ENCODE measurements at places on chromosomes 2 and 18.

DNA sequence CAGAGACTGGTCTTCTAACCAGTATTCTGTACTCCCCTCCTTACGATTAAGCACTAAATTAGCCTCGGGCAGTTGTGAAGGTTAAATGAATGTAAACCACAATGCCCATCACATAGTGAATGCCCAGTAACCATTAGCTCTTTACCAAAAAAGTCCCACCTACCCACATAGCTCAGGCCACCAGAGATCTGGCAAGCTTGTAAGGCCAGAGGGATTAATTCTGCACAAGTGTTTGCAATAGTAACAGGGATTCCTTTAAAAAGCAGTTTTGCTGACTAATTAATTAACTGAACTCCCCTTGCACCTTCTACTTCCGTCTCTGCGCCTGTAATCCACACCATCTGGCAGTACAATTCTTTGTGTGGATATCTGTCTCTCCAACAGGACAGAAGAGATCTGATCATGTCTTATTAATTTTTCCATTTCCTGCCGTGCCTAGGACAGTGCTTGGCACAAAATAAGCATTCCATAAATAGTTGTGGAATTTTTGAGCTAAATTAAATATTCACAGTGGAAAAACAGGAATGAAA, 36.2 kb upstream of the IGFBP2 start:
- no peak for DNase-seq

DNA sequence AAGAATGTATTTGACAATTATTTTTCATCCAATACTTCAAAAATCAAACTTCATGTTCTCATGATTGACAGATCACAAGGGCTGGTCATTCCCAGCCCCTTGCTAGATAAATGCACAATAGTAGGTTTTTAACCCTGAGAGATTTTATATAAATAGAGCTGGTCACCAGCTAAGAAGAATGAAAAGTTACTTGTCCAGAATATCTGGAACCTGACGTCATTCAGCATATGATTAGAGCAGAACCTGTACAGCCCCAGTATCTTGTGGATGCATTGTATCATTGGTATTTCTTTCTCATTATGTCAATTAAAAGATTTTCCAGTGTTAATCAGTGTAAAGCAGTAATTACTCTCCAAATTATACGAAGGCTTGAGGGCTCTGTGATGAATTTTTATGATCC, 202.8 kb upstream of the RND3 start:
- no peak for DNase-seq

GRCh38 chr2:230932556-230933511, 7.8 kb upstream of the GPR55 start:
- DNase-seq: peak; percentile 1

- DNase-seq: no peak
Measured at GRCh38 chr2:70132244-70133126, 45.2 kb downstream of the PCBP1 start.

- no peak for DNase-seq
Measured at GRCh38 chr2:2731101-2731815, 400.2 kb upstream of the MYT1L start.

DNA sequence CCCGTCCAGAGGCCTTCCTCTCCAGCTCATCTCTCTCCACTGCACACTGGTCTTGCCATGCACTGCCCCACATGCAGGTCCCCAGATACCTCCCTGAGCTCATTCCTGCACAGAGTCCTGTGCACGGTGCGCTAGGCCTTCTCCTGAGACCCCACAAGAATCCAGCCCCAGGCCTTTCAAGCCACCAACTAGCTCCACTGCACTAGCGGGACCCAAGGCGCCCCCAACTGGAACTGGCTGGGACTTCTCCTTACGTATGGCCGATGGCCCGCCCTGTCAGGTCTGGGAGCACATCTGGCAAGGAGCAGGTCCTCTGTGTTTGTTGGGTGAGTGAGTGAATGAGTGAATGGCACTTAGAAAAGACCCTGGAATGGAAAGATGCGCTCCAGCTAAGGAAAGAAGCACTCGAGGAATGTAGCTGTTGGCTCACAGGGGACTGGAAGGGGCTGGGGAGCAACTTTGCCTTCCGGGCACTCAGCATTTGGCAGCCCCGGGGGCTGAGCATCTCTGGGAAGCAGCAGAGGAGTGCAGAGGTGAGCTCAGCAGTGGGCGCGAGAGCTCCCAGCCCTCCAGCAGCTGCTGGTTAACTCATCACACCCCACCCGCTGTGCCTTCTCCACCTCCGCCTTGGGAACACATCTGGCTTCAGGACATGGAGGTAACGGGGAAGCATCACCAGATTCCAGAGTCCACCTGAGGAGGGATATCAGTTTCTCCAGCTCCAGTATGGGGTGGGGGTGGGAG, 223.1 kb downstream of the GLI2 start:
- no peak for DNase-seq

- no peak for DNase-seq
Measured at GRCh38 chr2:39368846-39369245, 68.2 kb downstream of the MAP4K3 start.

DNA sequence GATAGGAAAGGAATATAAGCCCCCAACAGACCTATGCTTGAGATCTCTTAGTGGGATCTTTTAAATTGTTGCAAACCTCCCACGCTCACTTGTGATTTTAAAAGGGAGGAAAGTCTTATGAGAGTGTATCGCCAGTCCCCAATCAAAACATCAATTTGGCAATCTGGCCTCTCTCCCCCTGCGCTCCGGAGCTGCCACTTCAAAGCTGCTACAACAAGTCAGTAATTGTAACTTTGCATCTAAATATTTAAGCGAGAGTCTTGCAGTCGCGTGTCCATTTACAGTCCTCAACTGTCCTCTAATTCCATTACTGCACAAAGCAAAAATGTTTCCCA, 8.4 kb downstream of the PAX3 start:
- no peak for DNase-seq

DNA sequence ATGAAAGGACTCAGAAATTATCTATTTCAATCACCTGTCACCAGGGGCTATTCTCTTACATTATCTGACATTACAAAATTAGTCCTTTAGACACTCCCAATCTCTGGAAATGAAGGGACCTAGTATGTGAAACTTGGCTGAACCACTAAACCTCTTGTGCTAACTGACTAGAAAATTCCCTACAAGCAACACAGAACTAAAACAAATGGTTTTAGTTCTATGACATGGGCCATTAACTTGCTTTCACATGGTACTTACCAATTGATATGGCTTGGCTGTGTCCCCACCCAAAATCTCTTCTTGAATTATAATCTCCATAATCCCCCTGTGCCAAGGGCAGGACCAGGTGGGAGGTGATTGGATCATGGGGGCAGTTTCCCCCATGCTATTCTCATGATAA, 16.6 kb downstream of the SERPINE2 start:
- DNase-seq: no peak

- no peak for DNase-seq
Measured at GRCh38 chr2:73255907-73256617, 22.0 kb downstream of the CCT7 start.

DNA sequence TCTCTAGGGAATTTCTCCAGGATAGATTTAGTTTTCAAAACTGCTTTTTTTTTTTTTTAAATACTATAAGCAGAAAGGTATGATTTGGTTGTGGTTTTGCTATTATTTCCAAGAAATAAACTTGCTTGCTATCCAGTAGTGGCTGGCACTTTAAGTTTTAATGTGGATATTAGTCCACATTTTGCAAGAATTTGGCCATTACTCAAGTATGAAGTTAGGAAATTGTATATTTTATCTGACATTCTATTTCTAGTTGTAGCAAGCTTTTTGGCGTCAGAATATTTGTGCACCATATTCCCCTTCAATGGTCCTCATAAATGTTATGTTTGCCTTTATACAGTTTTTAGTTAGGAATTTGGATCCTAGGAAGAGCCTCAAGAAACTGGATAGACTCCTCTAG, 226.3 kb downstream of the ZNF521 start:
- DNase-seq: no peak

DNA sequence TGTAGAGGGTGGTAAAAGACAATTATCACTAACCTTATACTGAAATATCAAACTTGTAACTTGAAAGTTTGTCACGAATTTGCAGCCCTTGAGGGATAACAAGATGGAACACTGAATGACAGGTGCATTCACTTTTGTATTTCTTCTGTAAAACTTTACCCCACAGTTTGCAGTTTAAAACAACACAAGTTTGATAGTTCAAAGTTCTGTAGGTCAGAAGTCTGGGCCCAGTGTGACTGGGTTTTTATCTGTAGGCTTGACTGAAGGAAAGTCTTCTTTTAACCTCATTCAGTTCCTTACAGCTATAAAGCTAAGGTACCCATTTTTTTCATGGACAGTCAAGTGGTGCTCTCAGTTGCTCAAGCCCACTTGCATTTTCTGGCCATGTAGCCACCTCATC, 257.1 kb upstream of the NRXN1 start:
- no peak for DNase-seq

Measured in activated CD4-positive, alpha-beta T cell treated with anti-CD3 and anti-CD28 coated beads, Interleukin-2, amount 50 U/mL, for 48 hours (primary cell).